T-helper 9 cell (primary cell): ENCODE measurements at places on chromosomes 1 and 21.

DNA sequence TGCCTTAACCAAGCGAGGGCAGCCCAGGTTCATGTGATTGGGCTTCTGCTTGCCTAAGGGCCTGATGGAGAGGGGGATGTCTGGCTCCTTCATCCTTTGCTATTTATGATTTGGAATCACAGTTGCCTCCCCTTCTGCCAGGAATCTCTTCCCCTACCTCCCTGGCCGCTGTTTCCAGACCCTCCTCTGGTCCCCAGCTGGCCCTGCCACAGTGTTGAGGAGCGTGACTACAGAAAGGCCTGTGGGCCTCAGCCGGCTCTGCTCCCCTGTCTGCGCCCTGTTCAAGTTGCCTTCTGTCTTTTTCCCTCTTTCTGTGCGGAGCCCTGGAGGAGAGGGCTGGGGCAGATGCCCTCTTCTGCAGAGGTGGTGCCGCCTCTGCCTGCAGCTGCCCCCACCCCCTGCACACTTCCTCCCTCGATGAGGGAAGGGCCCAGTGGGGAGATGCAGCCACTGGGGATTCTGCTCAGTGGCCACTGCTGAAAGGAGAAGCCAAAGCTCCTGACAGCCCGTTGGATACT is 6.5 kb downstream of the KIAA1614 start:
- no peak for DNase-seq

GRCh38 chr1:229030630-229031029 is 240.3 kb upstream of the RAB4A start:
- DNase-seq: no peak

DNA sequence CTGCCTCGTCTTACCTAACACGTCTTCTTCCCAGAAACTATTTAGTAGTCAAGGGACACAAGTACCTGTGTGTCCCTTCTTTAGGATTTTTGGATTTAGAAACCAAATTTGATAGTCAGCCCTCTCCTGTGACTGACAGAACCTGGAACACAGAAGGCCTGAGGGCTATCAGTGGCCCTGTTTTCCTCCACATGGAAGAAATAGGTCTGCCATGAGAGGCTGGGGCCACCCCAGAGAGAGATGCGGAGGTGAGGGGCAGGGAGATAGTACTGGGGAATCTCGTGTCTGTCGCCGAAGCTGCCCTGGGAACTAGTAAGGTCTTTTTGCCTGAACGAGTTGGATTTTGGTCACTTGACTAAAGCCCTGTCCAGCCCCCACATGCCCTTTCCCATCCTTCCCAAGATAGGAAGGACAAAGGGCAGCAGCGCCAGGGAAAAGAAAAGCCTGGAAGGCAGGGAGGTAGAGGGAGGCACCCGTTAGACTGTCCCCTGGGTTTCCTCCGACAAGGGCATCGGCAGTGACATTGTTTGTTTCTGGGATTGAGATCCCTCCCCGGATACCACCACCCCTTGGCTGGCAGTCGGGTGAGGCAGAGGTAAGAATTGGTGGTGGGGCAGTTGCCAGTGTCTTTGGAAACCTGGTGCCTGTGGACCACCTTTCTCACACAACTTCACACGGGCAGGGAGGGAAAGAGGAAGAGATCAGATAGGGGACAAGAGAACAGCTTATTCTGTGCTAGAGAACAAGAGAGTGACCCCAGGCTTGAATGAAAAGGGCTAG is 19.8 kb downstream of the SMIM12 start:
- DNase-seq: no peak

DNA sequence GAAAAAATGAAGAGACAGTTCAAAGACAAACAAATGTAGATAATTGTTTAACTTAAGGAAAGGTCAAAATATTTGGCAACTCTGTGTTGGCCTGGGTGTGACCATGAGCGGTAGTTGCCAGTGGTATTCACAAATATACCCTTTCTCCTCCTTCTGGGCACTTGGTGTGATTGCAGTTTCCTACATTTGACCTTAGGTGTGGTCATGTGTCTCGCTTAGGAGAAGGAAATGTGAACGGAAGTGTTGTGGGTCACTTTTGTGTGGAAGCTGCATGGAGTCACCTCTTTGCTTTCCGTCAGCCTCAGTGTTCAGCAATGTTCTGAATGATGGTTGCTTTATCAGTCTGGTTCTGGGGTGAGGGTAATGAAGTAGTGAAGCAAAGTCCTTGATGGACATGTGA is 3.4 kb upstream of the PCSK9 start:
- DNase-seq: no peak

DNA sequence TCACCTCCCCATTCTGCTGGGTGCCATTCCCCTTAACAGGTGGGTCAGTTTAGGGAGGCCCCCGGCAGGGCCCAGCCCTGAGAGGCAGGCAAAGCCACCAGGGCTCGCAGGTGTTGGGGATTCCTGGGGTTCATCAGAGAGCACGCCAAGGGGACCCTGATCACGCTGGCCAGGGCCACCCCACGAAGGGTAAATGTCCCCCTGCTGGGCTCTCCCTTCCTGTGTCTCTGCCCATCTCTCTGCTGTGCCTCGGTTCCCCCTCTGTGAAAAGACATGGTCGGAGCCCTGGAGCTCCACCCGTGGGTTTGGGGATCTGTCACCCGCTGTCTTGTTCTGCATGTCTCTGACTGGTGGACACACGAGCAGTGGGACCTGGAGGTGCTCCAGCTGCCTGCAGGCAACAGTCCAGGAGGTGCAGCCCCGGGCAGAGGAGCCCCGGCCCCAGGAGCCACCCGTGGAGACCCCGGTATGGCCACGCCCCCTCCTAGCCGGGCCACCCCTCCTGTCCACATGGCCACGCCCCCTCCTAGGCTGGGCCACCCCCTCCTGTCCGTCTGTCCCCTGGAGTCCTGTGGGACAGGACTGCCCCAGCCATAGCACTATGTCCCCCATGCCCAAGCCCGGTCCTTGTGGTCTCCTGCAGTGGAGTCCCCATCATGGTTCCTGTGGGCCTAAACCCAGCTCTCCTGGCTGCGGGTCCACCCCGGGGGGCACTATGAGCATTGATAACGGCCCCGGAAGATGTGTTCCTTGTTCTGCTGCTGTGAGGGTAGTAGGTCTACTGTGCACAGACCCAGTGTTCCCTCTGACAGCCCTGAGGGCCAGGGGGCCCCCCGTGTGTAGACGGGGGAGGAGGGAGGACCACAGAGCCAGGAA is 6.5 kb downstream of the AIRE start:
- no peak for DNase-seq

GRCh38 chr1:187417520-187417919 is 588.8 kb downstream of the PLA2G4A start:
- DNase-seq: no peak

- no peak for DNase-seq
These were observed 8.6 kb upstream of the ZNF670 start for GRCh38 chr1:247087256-247087655.

GRCh38 chr1:222772996-222773379 is 36.0 kb downstream of the FAM177B start:
- no peak for DNase-seq

- no peak for DNase-seq
These were observed 28.4 kb downstream of the RPE65 start for GRCh38 chr1:68421350-68421749.

DNA sequence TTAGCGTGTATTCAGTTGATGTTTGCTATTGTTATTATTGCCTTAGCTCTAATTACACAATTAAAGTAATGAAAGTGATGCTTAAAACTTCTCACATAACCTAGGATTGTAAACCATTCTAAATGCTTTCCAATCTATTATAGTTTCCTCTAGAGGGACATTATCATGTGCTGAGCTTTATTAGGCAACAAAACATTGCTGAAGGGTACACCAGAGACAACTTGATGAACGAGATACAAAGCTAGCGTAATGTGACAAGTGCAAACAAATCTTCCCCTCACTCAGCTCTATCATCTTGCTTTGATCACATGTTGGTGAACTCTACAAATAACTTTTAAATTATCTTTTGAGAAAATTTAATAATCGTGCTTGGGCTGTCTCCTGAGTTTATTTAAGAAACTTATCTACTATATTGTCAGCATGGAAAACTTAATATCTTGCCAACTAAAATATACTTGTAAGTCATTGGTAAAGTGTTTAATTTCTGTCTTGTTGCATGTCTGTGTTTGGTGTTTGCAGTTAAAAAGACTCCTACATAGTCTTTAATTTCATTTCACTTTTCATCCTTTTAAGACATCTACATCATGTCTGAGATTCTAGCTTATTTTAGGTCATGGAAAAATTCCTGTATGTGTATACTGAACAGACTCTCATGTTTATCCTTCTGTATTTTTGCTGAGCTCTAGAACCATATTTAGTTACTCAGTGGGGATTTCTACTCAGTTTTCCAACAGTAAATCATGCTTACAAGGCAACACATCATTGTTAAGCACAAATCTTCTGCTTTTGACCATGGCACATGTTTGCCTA is 104.2 kb upstream of the ADAMTS5 start:
- no peak for DNase-seq

GRCh38 chr1:26126321-26127084 is 14.9 kb downstream of the PDIK1L start:
- DNase-seq: peak; percentile 22

DNA sequence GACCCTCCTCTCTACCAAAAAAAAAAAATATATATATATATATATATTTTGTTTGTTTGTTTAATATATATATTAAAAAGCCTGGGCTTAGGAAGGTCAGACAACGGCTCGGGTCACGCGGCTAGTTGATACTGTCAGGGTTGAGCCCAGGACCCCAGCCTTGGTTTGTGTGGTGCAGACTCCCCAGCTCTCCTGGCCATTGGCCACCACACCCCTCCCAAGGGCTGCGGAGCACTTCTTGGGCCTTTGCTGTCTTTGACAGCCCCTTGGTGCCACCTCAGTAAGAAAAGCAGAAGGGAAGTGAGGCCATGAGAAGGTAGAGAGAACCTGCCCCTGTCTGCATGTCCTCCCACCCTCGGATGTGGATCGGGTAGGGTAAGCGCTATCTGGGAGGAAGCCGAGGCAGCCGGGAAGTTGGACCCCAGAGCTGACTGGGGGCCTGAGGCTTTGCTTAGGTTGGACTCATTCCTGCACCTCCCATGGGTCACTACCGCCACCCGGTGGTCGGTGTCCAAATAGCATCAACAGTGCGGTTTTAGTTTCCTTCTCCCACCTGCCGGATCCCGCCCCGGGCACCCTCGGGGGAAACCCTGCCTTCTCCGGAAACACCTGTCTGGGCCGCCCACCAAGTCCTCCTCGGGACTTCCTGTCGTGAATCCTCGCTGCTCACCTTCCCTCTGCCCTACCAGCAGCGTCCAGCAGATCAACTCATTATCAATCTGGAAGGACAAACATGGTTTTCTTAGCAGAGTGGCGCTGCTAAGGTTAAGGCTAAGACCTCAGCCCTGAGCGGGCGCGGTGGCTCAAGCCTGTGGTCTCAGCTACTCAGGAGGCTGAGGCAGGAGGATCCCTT is 29.8 kb upstream of the GNPAT start:
- peak; percentile 82 for DNase-seq

GRCh38 chr1:14849038-14849437 is 250.6 kb downstream of the KAZN start:
- no peak for DNase-seq

GRCh38 chr1:200368556-200368955 is 41.3 kb downstream of the ZNF281 start:
- no peak for DNase-seq

GRCh38 chr21:28086861-28087581 is 905.7 kb downstream of the LTN1 start:
- no peak for DNase-seq

DNA sequence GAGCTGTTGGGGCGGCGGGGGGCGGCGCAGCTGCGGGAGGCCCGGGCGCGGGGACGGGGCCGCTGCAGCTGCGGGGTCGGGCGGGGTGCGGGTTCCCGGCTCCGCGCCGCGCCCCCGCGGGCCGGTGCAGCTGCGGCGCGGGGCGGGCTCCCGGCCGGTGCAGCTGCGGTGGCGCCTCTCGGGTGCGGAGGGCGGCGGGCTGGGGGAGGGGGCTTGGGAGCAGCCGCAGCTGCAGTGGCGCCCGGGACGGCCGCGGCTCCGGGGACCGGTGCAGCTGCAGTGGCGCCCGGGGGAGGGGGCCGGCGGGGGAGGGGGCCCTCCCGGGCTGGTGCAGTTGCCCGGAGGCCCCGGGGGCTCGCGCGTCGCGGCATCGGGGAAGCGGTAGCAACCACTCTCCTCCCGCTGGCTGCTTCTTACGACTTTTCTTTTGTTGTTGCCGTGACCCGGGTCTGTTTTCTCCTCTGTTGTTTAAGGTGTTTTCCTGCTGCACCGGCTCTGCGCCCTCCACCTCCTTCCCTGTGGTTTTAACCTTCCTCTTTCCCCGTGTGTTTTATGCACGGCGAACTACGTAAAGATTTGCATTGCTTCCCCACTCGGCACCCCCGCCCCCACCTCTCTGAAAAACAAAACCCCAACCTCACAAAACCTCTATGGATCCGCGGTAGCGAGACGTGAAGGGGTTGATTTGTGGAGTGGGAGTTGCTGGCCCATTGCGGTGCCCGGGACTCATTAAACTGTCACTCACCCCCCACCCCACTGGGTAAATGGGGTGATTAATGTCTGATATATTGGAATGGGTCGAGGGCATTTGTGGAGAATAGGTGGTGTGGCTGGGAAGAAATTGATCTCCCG is 1.7 kb upstream of the ZBTB18 start:
- peak; percentile 40 for DNase-seq

DNA sequence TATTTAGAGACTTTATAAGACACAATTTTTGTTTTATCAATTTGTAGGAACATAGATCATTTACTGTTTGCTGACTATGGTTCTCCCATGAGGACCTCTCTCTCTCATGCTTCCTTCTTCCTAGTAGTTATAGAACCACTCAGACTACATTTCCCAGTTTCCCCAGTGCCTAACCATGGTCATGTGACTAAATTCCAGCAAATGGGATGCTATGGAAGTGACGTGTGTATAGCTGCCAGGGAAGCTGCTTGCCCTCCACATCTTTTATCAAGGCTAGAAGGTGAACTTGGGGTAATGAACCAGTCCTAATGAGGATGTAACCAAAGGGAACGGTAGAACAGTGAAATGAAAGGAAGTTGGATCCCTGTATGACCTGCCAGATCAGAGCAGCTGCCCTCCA is 184.0 kb downstream of the MIS18A start:
- no peak for DNase-seq

- no peak for DNase-seq
These were observed 5.6 kb upstream of the SLC5A9 start for GRCh38 chr1:48216941-48217340.

DNA sequence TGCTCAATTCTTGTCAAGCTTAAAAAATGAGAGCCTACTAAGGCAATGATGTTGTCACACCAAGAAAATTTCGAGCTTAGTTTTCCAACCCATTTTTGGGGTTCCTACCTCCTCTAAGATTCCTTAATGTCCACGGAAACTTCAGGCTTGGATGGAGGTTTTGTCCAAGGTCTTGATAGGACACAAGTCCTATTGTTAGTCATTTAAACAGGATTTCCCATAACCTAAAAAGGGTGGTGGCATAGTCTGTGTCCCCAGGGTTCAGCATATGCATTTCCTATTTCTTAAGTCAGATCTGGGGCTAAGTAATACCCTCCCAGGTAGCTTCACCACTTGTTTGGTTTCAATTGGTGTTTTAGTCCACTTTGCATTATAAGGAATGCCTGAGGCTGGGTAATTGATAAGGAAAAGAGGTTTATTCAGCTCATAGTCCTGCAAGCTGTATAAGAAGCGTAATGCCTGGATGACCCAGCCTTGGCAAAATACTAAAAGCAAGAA is 10.9 kb upstream of the PADI2 start:
- DNase-seq: no peak

- no peak for DNase-seq
These were observed 832 bp downstream of the PLPPR4 start for GRCh38 chr1:99265124-99265523.
